ENCODE measurements at places on chromosomes 5 and 9.

- no peak for DNase-seq
Measured at GRCh38 chr9:38176251-38176650, 107.2 kb upstream of the SHB start.

DNA sequence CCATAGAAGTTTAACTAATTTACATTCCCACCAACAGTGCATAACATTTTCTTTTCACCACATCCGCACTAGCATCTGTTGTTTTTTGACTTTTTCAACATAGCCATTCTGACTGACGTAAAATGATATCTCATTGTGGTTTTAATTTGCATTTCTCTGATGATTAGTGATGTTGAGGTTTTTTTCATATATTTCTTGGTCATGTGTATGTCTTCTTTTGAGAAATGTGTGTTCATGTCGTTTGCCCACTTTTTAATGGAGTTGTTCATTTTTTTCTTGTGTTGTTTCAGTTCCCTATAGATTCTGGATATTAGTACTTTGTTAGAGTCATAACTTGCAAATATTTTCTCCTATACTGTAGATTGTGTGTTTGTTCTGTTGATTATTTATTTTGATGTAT, 163.4 kb downstream of the FER start:
- no peak for DNase-seq

GRCh38 chr9:98071737-98072136, 15.2 kb downstream of the NANS start:
- no peak for DNase-seq

GRCh38 chr9:133888809-133889491, 103.2 kb downstream of the VAV2 start:
- no peak for DNase-seq

- no peak for DNase-seq
Measured at GRCh38 chr9:29740518-29740917, 2167.2 kb upstream of the C9orf72 start.

DNA sequence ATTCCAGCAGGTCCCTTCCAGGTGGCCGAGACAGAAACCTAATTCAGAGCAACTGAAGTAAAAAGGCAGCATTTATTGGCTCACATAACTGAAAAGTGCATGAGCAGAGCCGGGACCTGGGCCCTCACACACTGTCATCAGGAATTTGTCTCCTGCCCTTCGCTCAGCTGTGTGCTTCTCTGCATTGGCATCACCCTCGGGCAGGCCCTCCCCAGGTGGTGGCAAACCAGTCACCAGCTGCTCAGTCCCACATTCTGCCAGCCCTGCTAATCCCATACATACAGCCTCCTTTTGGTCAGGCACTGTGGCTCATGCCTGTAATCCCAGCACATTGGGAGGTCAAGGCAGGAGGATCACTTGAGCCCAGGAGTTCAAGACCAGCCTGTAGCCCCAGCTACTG, 11.5 kb upstream of the CPLX2 start:
- no peak for DNase-seq

GRCh38 chr5:81247441-81247972, 14.4 kb downstream of the CKMT2 start:
- DNase-seq = peak; percentile 75

- no peak for DNase-seq
Measured at GRCh38 chr9:37653385-37653784, 2.6 kb downstream of the FRMPD1 start.

- no peak for DNase-seq
Measured at GRCh38 chr9:93306579-93307091, 122.7 kb downstream of the WNK2 start.

Measured in fibroblast of the aortic adventitia (primary cell).